ENCODE measurements at places on chromosomes 2 and 18. TPM values are rescaled to one million over a fixed set of nuclear protein-coding genes. Genes with fewer than 3 reads are reported as not detected.

DNA sequence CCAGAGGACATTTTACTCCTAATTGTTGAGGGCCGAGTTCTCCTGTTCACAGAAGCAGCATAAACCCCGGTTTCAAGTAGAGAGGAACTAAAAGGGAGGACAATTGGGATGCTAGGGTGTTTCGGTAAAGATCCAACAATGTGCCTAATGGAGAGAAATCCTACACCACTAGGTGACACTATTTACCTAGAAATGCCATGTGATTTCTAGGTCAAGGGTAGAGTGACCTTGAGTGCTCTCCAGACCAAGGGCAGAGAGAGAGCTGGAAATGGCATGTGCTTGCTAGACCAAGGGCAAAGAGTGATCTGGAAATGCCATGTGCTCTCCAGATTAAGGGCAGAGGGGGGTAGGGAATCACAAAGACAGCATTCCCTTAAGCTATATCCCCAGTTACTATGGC, 472.0 kb downstream of the DCDC2C start:
- no peak for DNase-seq

GRCh38 chr2:238644095-238645081, 203.5 kb upstream of the TWIST2 start:
- no peak for DNase-seq

- DNase-seq, result no peak
Measured at GRCh38 chr2:205654878-205655605, 27.3 kb upstream of the NRP2 start.

DNA sequence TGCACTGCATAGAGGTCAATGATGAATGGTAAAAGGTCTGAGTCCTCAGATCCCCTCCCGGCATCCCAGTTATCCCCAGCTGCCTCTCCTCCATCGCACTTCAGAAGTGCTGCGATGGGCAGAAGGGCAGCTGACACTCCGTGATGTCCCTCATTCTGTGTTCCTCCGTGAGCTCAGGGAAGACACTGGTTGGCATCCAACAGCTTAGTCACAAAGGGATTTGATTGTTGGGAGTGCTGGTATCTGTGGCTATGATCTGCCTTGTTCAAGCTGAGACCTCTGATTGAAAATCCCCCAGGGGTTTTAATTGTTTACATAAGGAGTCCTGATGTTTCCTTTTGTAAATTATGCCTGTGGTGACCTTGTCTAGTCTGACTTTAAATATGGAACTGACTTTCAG, 19.0 kb upstream of the SAG start:
- DNase-seq, result no peak

GRCh38 chr2:182436252-182436651, 9.4 kb upstream of the PDE1A start:
- DNase-seq, result no peak

DNA sequence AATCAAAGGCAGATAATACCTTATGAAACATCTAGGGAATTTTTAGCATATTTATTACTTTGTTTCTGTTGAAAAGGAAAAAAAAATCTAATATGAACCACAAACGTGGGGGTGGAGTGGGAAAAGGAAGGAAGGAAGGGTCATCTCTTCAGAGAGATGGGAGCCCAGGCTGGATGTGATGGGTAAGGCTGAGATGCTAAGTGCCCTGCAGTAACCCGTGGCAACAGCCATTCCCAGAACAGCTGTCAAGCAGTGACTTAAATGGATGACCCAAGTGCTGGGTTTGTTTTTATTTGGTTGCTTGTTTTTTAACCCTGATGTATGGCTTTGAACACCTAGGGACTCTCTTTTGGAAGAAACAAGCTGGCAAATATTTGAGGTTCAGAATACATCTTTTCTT, 50.7 kb upstream of the KLF7 start:
- DNase-seq, result no peak

- DNase-seq, result peak; percentile 94
Measured at GRCh38 chr2:235493775-235494715, at the start of gene AGAP1. AGAP1 (plus strand) TSS chr2:235494043.

DNA sequence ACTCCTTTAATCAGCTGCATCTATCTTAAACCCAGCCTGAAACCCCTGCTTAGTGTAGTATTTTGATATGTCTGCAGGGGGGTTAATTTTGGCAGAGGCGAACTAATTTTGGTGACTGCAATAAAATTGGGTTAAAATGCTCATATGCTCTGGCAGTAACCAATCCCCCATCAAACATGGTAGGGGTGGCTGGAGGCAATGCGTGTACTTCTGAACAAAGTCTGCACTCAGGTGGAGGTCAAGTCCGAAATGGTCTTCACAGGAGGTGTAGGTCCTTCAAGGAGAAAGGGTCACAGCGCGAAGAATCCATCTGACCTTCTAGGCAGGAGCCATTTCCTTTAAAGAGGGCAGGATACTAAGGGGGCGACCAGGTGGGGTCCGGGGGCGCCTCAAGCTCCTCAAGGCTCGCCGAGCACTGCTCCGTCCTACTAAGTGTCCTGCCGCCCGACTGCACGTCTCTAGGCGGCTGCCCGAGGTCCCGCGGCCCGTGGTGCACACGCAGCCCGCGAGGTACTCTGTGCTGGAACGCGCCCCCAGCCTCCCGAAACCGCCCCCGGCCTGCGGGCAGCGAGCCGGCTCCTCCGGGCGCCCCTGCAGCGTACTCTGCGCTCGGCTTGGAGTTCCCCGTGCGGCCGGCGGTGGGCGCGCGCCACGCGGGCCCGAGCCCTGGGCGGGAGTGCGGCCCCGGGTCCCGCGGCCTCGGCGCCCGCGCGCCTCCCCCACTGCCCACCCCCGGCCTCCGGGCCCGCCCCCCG, 1.7 kb upstream of the LDLRAD4 start:
- DNase-seq, result peak; percentile 42

DNA sequence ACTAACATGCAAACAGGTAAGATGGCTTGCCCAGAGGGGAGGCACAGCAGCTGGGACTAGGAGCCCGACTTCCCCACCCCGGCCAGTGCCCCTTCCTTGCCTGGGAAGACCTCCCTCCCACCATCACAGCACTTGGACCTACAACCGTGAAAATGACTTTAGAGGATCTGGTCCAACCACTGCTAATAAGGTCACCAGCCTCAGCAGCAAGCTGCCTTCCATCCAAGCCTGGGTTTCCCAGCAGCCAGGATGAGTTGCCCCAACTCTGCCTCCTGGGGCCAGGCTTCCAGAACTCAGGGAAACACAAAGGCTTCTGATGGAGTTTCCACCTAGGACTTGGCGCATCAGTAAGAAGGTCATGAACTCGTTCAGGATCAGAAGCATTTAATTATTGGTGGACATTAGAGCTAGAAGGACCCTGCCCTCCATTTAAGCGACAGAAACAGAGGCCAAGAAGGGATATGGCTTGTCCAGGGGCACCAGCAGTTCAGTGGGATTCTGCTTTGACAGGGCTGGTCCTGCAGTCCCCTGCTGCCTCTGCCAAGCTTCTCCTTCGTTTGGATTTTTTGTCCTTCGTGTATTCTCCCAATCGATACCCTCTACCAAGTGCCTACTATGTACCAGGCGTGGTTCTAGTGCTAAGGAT, 403.0 kb upstream of the ID2 start:
- no peak for DNase-seq

GRCh38 chr18:13612196-13612997, 114.0 kb downstream of the FAM210A start:
- DNase-seq, result no peak

DNA sequence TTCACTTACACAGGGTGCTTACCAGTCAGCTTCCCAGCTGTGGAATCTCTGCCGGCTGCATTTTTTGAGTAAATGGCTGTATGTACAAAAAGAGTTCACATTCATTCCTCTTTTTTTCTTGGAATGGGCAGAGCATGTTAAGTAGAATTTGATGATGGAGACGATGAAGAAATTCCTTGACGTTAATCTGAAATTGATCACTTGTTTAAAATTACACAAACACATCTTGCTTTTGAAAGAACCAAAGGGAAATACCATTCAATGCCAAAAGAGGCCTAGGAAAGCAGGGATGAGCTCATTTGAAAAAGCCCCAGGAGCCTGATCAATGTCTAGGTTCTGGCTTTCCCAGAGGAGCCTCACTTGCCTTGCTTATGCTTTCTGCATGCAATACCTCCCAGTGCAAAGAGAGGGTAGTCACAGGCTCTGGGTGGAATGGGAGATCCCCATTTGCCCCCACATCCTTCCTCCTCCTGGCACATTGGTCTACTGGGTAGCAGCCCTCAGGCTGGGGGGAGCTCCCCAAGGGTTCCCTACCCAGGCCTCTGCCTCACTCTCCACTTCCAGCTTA, 12.3 kb upstream of the SMAD7 start:
- DNase-seq, result no peak

DNA sequence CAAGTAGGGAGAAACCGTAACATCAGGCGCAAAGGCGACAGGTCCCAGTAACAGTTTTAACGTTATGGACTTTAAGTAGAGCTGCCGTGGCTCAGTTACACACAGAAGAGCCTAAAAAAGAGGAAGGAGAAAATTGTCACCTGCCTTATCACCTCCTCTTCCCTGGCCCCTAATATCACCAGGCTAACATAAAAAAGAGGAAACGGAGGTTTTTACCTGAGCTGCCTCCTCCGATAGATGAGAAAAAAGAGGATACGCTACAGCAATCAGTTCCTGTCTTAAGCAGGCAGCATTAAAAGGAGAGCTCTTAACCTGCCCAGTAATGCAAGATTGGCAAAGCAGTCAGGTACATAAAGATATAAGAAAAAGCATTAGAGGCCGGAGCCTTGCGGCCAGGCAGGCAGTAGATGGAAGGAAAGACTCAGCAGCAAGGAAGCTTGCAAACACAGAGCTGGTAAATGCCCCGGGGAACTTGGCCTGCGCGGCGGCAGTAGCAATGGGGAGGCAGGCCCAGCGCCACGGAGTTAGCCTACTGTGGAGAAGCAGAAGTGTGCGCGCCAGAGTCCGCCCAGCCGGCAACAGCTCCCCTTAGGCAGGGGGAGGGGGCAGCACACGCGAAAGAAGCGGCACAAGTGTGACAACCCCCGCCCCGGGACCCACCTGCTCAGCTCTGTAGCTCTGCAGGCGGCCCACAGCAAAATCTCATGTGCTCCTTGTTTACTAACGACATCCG, 116.3 kb upstream of the SCN7A start:
- DNase-seq, result no peak

- no peak for DNase-seq
Measured at GRCh38 chr2:45114221-45114955, 105.1 kb upstream of the SIX2 start.

- DNase-seq, result no peak
Measured at GRCh38 chr2:173644146-173644545, 289.5 kb downstream of the CDCA7 start.

- no peak for DNase-seq
Measured at GRCh38 chr18:44411976-44412375, 268.7 kb upstream of the SETBP1 start.

GRCh38 chr2:61707984-61708852, 145.6 kb downstream of the FAM161A start:
- no peak for DNase-seq

DNA sequence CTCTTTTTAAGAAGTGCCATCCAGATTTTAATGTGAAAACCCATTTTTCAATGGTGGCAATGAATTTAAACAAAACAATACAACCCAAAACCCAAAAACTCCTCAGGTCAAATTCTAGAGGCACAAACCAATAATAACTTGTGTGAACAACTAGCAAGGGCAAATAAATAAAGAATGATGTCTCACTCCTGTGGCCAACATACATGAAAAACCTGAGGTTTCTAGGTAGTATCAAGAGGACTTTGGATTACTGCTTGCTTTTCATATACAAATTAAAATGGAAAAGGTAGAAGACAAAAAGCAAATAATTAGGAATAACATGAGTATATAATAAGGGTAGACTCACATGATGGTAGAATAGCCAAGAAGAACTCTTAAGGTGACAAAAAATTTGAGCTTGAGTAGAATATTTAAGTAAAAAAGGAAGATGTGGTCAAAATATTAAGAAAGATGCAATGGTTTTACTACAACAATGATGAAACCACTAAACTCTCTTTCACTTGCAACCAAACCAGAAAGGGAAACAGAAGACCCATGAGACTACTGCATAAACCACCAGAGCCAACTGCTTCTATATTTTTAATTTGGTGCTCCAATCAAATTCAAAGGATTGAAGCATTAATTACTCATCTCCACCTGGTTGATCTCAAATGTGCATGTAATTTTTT, 53.5 kb downstream of the DARS1 start:
- no peak for DNase-seq

DNA sequence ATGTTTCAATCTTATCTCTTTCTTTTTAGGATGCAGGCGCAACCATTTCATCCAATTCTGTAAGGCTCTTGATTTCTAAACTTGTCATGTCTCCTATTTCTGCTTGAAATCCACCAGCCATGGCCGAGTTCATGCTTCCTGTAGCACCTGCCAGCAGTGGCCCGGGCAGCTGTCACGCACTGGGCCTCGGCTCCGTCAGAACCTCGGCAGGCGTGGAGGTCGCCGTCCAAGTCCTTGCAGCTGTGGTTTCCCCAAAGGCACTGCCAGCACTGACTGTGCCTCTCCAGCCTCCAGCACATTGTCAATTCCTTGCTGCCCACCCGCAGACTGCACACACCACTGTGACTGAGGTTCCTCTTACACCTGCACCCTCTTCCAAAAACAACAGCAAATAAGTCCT, 188.7 kb upstream of the SALL3 start:
- no peak for DNase-seq

PRKAG3 gene
- not detected for total RNA-seq

SAG gene
- not detected for total RNA-seq

FBLN7 gene
- total RNA-seq, result 0.84 TPM

SLC39A10 gene
- 13.4 TPM for total RNA-seq

NFATC1 gene
- total RNA-seq, result 7.9 TPM

REG1B gene
- 7,772 TPM for total RNA-seq

LBX2 gene
- total RNA-seq, result 1.2 TPM

AGBL5 gene
- total RNA-seq, result 10.6 TPM
